Right atrium auricular region (tissue), 2 donors: ENCODE measurements at places on chromosomes 5 and 9. TPM values are rescaled to one million over a fixed set of nuclear protein-coding genes. Genes with fewer than 3 reads are reported as not detected.

The ERBIN gene
- 38.2 TPM for total RNA-seq

The HAUS6 gene
- 7.0 TPM for total RNA-seq

GRCh38 chr5:170644501-170644900 is 139.0 kb upstream of the GABRP start:
- H3K4me3 ChIP-seq = no peak overlapping the region
- no peaks in the 10 kb centered on the region for H3K36me3 ChIP-seq
- H3K27ac ChIP-seq = no peak overlapping the region
- no peaks in the 10 kb centered on the region for H3K27me3 ChIP-seq
- no peaks in the 10 kb centered on the region for H3K4me1 ChIP-seq
- DNase-seq = no peak

GRCh38 chr9:99365233-99365980 is 143.3 kb downstream of the SEC61B start:
- no peak for DNase-seq
- peak overlapping the region; percentile 91 for H3K27ac ChIP-seq
- H3K36me3 ChIP-seq = no peaks in the 10 kb centered on the region
- no peak overlapping the region for H3K4me3 ChIP-seq
- H3K4me1 ChIP-seq = no peaks in the 10 kb centered on the region

- DNase-seq = peak; percentile 61
- H3K4me1 ChIP-seq = peaks cover 24% of the 10 kb centered on the region
- peak overlapping the region; percentile 62 for H3K27ac ChIP-seq
- H3K27me3 ChIP-seq = no peaks in the 10 kb centered on the region
Observed at GRCh38 chr5:138725153-138725817, 27.9 kb upstream of the CTNNA1 start.

- H3K27ac ChIP-seq = peak overlapping the region; percentile 92
- peaks cover 44% of the 10 kb centered on the region for H3K36me3 ChIP-seq
- peak; percentile 77 for DNase-seq
- H3K4me3 ChIP-seq = peak overlapping the region; percentile 83
- H3K27me3 ChIP-seq = no peaks in the 10 kb centered on the region
- peaks cover 21% of the 10 kb centered on the region for H3K4me1 ChIP-seq
Observed at GRCh38 chr5:178204935-178205748, 809 bp downstream of the HNRNPAB start.
